ENCODE measurements at places on chromosomes 5 and 9.

DNA sequence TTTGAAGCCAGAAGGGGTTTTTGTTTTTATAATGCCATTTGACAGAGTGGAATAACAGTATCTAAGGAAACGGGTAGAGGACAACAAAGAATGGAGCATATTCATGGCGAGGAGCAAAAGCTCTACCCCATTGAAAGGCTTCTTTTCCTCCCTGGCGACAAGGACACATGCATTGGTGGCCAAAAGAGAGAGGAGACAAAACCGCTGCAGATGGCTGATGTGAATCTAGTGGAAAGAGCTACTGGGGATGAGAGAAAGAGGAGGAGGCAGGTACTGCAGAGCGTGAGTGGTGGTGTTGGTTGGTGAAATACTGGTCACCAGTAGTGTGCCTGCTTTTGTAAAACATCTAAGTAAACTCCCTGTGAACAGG lies 491 bp downstream of the APC start:
- no peak for DNase-seq

DNA sequence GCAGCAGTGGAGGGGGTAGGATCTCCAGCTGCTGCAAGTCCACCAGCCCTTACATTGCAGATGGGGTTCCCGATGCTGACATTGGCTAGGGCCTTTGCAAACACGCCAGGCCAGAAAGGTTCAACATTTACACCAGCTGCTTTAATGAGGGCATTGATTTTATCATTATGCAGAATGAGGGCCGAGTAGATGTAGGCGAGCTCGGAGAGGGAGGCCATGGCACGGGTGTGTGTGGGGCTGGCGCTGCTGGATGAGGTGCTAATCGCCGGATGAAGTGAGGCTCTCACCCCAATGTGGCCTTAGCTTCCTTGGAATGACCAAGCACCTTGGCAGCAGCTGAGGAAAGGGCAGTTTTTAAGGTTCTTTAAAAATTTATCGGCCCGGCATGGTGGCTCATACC lies 27.4 kb downstream of the PHAX start:
- no peak for DNase-seq

- DNase-seq: no peak
Observed at GRCh38 chr5:147690595-147690994, 91.9 kb downstream of the JAKMIP2 start.

DNA sequence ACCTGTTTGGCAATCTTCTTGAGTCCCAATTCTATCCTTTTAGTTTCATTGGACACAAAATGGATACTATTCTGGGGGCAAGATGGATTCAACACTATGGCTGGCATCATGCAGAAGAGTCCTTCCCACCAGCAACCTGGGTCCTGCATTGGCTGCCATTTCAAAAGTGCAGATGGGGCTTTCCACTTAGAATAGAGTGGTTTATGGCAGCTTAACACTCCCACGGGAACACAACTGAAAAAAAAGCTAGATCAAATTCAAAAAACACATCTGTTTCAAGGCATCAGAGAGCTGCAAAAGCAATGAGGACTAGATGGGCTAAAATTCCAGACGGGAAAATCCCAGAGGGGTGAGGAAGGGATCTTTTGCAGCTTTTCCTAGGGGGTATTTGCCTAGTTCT lies 11.2 kb upstream of the HMHB1 start:
- DNase-seq: no peak

DNA sequence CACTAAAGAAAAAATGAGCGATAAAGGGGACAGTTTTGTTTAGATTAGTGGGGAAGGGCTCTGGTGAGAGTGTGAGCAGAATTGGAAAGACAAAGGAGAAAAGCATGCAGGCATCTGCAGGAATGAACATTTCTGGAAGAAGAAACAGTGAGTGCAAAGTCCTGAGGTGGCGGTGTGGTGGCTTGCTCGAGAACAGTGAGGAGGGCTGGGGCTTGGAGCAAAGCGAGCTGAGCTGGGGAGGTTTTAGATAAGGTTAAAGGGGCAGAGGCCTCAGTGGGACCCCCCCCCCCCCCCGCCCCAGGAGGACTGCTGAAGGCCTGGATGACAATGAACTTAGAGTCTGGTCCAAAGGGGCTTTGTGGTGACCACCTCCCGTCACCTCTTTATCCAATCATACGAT lies 202.7 kb upstream of the MVB12B start:
- DNase-seq: no peak

- DNase-seq: peak; percentile 63
Observed at GRCh38 chr5:14818931-14819790, 52.4 kb downstream of the ANKH start.

GRCh38 chr5:37198061-37198460 lies 51.1 kb downstream of the CPLANE1 start:
- DNase-seq: no peak

DNA sequence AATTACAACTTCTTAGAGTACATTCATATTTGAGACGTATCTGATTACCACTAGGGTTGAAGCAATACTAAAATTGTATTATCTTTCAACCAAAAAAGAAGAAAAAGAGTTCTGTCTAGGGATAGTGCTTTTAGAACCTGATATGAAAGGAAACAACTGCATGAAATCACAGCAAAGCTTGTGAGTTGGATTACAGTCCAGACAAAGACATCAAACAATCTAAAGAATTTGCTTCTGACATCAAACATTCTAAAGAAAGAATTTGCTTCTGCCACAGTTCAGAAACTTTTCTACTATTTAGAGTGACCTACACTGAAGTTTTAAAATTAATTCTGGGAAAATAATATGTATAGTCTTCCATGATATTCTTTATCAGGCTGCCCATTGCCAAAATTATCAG lies 1141.1 kb upstream of the ACO1 start:
- no peak for DNase-seq

DNA sequence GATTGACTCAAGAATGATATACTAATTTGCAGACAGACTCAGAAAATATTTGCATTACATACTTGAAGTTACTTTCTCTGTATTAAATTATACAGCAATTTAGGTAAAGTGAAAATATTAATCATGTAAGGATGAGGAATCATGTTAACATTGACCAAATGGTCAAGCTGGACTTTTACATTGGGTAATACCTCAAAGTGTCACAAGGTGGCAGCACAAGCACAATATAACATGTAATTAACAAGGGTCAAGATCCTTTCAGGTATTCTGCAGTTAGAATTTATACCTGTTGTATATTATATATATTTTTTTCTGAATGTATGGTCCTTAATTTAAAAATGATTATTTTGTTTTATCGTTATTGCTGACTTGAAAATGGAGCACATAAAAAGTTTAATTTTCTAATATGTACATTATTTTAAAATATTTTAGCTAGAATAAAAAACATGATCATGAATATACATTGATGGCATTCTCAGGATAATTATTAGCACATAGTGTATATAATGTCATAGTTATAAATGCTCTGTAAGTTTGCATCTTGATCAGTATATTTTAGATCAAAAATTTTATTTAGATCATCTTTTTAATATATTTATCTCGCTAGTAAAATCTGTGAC lies 8.6 kb downstream of the HAPLN1 start:
- peak; percentile 41 for DNase-seq

GRCh38 chr5:144460600-144460999 lies 289.9 kb downstream of the KCTD16 start:
- DNase-seq: no peak

DNA sequence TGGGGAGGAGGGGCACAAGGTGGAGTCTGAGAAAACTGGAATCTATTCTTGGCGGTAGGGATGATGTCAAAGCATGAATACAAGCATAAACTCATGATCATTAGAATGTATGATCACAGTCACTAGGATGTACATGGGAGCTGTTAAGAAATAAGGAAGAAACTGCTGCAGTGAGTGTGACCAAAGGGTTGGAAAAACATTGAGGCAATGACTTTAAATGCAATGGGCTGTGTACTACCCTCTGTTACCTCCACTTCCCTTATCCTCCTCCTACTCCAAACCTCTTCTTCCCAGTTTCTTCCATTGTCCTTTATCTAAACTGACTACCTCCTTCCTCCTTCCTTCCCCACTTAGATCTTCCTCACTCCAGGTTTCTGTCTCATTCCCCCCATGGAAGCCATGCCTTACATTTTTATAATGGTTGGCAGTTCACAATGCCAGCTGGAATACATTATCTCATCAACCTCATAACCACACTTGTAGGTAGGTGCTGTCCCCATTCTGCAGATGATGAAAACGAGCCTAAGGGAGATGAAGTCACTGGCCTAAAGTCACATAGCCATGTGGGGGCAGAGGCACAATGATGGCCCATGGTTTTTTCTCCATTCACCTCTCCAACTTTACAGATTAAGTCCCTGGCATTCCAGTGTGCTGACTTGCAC lies 21.9 kb upstream of the TNFSF15 start:
- DNase-seq: no peak

- peak; percentile 35 for DNase-seq
Observed at GRCh38 chr5:125160787-125161502, 414.5 kb upstream of the ZNF608 start.

DNA sequence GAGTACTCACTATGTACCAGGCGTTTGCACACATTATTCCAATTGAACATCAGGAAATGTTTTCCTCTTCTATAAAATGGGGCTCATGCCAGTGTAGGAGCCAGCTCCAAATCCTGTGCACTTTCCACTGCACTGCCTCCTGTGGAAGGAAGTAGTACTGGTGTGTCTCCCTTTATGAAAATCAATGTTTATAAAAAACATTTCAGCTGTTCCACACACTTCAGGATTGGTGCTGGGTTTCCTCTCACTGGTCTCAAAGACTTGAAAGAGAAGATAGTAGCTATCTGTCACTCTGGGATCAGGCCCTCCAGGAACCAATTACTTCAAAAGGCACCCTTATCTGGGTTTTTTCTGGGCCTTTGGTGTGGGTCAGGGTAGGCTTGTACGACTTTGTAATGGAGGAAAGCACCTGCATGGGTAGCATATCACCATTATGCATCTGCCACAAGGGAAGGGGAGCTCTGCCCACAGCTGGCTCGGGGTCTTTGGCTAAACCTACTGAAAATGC lies 32.5 kb downstream of the RAB14 start:
- DNase-seq: no peak

GRCh38 chr9:92726348-92726747 lies 38.3 kb downstream of the BICD2 start:
- no peak for DNase-seq

DNA sequence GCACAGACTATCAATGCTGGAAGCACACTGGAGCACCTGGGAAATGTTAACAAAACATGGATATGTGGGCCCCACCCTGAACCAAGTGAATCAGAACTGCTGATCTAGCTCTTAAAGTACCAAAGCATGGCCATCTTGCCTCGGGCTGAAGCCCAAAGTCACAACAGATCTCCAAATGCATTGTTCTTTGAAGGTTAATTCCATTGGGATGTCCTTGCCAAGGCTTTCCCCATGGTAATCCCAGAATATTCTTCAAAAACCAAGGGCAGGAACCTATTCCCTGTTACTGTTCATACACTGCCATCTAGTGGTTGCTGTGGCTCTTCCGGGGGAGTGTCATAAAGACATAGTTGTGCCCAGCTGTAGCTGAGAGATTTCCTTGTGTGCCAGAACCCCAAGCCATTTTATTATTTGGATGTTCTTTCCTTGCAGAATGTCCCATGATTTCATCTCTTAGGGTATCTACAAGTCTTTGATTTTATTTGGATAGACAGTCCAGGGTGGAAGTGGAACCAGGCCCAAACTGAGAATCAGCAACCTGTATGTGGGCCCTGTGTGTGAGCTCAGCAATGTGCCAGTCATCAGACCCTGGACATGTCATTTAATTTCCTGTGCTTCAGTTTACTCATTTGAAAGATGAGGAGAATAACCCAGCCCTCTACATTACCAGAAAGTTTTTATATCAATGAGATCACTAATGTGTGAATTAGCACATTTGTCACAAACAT lies 290.0 kb downstream of the ACTL7B start:
- peak; percentile 80 for DNase-seq

GRCh38 chr5:10222326-10222725 lies 27.4 kb downstream of the ATPSCKMT start:
- peak; percentile 38 for DNase-seq

GRCh38 chr5:125835293-125836172 lies 587.7 kb upstream of the GRAMD2B start:
- DNase-seq: peak; percentile 30

- no peak for DNase-seq
Observed at GRCh38 chr5:141597394-141597793, 21.4 kb downstream of the DIAPH1 start.

- no peak for DNase-seq
Observed at GRCh38 chr9:35232867-35233544, 71.2 kb downstream of the UNC13B start.

DNA sequence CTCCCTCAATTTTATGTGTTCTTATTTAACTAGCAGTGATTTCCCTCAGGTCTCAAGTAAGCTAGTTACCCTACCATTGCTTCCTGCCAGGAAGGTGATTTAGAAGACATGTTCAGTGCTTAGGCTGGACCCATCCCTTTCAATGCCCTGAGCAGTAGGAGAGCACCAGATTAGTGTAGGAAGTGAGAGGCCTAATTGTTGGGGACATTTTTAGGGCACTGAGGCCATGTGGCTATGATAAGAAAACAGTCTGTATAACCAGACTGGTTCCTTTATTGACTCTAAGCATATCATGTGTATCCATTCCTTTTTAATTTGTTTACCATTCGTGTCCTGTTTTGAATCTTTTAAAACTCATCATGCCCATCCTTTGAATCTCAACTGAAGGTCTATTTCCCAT lies 312.3 kb upstream of the PRR16 start:
- no peak for DNase-seq

- DNase-seq: no peak
Observed at GRCh38 chr9:93129691-93130500, 4.2 kb downstream of the NINJ1 start.

GRCh38 chr9:6552033-6552432 lies 93.5 kb downstream of the GLDC start:
- DNase-seq: peak; percentile 84

DNA sequence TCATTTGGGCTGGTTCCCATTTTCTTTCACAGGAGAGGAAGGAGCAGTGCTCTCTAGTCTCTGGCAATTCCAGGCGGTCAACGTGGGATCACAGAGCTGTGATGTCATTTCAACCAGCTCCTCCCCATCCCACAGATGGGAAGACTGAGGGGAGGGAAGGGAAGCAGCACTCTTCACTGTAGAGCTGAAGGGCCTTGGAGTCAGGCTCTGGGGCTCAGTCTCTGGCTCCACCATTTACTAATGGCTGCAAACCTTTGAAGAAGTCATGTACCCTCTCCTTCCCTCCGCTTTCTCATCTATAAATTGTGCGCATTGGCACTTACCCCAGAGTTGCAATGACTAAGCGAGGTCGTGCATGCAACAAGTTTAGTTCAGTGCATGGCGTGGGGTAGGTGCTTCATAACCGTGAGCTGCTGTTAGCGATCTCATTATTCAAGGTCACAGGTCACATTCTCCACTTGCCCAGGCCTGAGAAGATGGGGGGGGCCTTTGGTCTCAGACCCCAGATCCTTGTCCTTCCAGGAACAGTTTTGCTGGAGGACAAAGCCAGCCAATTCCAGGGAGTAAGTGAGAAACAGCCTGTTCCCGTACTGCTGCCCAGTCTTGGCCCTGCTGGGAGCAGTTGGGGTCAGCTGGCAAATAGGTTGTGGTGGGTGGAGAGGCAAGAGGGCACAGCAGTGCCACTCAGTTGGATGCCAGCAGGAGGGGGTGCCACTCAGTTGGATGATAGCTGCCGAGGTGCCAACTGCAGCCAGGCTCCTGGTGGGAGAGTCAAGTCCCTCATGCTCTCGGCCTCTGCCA lies 136.7 kb downstream of the RGS3 start:
- peak; percentile 39 for DNase-seq

- no peak for DNase-seq
Observed at GRCh38 chr9:118652912-118653311, 716.3 kb downstream of the BRINP1 start.
